T-helper 2 cell (primary cell): ENCODE measurements at places on chromosomes 6 and 20.

- DNase-seq: no peak
These were observed 47.0 kb downstream of the PRL start for GRCh38 chr6:22249711-22250350.

- no peak for DNase-seq
These were observed 59.4 kb downstream of the NPEPL1 start for GRCh38 chr20:58751979-58752378.

- no peak for DNase-seq
These were observed 80.2 kb upstream of the ASF1A start for GRCh38 chr6:118813775-118814174.

DNA sequence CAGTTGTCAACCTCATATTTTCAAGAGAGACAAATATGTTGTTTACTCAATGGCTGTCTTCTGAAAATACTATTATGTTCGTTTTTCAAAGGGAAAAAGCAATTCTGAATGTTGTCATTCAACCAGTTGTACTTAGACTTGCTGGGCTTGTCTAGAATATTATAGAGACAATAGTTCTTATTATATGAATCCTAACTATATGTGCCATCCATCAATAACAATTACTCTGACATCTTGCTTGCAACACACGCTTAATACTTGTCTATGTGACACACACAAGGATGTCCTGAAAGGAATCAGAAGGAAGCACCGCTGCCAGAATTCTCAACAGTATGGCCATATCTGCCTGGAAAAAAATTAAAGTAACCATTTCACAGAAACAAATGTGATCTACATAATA, 283.3 kb upstream of the NRSN1 start:
- DNase-seq: no peak

DNA sequence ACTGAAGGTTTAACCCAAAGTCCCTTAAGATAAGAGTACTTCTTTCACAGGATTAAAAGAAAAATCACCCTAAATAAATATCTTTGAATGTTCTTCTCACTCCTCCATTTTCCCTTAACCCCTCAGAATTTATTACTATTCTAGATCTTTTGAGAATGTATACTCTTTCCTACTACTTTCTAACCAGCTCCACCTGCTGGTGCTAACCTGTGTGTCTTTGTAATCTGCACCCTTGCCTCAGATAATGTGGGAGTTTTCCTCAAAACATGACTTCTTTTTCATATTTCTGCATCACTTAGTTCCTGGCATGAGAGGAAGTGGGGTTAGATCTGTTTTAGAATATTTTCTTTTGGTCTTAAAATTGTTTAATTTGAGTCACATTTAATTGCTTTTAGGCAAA, 394.2 kb downstream of the BMP2 start:
- DNase-seq: no peak

DNA sequence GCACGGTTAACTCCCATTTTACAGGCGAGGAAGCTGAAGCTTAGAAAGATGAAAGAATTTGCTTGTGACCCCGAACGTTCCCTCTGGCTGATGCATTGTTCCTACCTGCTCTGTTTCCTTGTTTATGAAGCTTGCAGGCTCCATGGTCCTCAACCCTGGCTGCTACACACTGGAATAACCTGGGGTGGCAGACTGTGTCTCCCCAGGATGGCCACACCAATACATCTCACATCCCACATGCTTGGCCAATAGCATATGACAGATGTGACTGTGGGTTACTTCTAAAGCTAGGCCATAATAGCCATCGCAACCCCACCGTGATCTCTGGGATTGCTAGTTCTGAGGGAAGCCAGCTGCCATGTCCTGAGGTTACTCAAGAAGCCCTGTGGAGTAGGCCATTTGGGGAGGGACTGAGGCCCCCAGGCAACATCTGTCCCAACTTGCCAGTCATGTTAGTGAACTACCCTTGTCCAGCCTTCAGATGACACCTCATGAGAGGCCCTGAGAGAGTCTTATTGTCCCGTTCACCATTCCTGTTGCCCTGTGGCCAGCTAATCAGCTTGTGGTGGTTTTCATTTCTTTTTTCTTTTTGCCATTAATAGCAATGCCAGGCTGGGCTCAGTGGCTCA, 6.7 kb upstream of the FAM110A start:
- DNase-seq: no peak
